ENCODE measurements at places on chromosomes 6 and 20.

DNA sequence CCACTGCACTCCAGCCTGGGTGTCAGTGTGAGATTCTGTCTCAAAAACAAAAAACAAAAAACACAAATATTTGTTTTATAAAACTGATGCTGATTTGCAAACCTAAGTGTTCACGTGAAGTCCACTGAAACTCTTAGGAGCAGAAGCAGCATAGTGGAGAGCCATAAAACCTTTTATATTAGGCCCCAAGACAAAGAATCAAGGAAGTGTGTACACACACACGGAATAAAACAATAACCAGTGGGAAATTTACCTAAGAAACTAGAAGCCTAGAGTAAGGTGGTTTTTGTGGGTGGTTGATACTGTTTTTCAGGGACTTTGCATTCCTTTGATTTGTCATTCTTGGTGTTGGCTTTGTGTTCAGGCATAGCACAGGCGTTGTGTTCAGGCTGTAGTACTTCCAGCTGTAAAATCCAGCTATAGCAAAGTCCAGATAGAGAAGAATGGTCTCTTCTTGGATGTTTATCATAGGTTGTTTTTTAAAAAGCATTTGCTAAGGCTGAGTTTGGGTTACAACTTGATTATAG is 61.3 kb downstream of the ATRN start:
- DNase-seq: no peak

- no peak for DNase-seq
Measured at GRCh38 chr20:17679941-17680835, 1.9 kb downstream of the RRBP1 start.

DNA sequence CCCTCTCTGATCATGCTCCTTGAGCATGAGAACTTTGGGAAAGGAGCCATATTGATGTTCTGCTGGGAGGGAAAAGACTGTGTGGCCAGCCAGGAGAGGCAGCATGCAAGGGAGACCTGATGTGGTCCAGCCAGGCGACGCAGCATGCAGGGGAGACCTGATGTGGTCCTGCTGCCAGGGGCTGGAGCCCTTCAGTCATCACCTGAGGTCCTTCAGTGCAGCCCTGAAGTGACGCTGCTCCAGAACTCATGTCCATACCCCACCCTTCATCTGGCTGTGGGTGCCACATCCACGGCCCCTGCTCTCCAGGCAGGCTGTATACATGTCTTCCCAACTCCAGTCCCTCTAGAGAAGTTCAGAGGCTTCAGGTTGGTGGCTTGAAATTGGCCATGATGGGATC is 134.4 kb downstream of the ERMARD start:
- DNase-seq: no peak

GRCh38 chr20:934186-934840 is 18.2 kb upstream of the ANGPT4 start:
- no peak for DNase-seq

DNA sequence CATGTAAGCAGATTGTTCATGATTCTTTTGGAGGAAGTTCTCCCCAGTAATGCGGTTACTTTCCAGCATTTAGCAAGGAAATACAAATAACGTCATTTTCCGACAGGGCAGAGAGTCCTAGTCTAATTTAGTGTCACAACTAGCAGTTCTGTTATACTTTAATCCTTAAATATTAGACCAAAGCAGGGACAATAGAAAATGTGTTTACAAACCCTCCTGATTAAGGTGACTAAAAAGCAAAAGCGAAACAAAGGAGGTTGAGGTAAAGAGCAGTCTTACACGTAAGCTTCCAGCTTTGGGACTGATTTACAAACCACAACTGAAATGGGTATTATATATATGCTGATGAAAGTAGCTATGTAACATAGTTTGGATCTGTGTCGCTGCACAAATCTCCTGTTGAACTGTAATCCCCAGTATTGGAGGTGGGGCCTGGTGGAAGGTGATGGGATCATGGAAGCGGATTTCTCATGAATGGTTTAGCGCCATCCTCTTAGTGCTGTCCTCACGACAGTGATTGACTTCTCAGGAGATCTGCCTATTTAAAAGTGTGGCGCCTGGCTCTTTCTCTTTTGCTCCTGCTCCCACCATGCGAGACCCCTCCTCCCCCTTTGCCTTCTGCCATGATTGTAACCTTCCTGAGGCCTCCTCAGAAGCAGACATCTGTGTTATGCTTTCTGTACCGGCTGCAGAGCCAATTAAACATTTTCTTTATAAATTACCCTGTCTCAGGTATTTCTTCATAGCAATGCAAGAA is 81.9 kb downstream of the PLCB1 start:
- no peak for DNase-seq

DNA sequence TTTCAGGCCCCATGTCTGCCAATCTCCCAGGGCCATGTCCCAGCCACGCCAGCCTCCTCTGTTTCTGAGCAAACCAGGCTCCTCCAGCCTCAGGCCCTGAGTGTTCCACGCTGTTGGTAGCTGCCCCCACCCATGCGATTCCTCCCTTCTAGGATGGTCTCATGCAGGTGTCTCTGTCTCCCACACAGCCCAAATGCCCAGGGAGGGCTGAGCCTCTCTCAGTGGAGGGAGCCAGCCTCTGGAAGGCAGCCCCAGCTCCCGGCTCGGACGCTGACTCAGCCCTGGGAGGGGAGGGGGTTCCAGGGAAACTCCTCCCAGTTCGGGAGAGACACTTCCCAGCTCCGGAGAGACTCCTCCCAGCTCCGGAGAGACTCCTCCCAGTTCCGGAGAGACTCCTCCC is 122.9 kb upstream of the AFDN start:
- no peak for DNase-seq

- DNase-seq: no peak
Measured at GRCh38 chr6:95685822-95686221, 108.5 kb downstream of the MANEA start.

- no peak for DNase-seq
Measured at GRCh38 chr6:151392427-151392826, 1.1 kb upstream of the ZBTB2 start.

DNA sequence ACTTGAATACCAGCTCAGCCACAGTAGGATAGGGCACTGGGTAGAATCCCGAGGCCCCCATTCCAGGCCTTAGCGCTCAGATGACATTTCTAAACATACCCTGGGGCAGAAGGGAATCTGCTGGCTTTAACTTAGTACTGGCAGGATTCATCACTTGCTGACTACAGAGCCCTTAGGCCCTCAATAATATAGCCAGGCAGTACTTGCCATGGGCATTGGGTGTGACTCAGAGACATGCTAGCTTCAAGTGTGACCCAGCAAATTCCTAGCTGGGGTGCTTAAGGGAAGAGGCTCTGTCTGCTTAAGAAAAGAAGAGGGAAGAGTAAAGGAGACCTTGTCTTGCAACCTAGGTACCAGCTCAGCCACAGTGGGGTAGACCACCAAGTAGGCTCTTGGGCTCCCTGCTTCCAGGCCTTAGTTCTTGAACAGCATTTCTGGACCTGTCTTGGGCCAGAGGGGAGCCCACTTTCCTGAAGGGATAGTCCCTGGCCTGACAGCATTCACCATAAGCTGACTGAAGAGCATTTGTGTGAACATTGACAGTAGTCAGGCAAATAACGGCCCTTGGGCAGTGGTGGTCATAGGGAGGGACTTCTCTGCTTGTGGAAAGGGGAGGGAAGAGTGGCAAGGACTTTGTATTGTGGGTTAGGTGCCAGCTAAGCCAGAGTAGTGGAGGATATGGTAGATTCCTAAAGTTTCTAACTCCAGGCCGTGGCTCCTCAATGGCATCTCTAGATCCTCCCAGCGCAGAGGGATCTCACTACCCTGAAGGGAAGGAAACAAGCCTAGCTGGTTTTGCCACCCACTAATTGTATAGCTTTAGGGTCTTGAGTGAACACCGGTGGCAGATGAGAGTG is 48.5 kb upstream of the HACE1 start:
- DNase-seq: no peak

GRCh38 chr20:24781418-24781980 is 167.6 kb upstream of the CST7 start:
- no peak for DNase-seq
